ENCODE measurements at places on chromosomes 13 and 19. TPM values are rescaled to one million over a fixed set of nuclear protein-coding genes. Genes with fewer than 3 reads are reported as not detected.

- no peak for DNase-seq
These were observed 145.2 kb downstream of the USP12 start for GRCh38 chr13:27026396-27026795.

The PSG11 gene
- not detected for polyA plus RNA-seq

DNA sequence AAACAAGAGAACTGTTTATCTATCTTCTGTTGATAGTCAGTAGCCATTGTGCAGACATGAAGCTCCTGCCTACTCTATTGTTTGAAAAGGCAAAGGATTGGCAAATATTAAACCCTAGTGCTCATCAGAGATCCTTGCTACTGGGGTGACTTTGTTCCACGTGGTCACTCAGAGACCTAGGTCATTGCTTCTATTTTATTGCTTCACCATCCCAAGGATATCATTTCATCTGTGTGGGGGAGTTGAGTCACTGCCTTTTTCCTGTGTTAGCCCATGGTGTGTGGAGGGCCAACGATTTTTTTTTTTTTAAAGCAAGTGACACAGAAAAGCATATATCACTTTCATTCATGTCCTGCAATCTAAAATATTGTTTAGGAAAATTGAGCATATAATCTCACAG lies 254.1 kb upstream of the RXFP2 start:
- no peak for DNase-seq

DNA sequence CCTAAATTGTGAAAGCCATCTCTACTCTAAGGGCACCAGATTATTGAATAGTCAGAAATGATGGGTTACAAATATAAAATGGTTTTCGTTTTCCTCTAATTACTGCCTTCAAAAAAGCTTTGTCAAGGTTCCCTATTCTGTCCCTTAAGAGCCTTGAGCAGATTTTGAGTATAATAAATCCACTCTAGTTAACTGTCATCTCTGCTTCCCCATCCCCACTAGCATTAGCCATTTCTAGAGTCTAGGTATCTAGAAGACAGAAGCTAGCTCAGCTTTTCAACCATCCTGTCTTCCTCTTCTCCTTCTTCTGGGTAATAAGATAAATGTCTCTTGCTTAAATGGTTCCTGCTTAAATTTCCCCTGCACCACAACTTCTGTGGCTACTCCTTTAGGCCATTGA lies 290.4 kb downstream of the DACH1 start:
- DNase-seq: no peak

The OR10H1 gene
- polyA plus RNA-seq: not detected
